ENCODE measurements at places on chromosomes 2 and 18.

- DNase-seq = no peak
Observed at GRCh38 chr2:144505245-144505831, 14.6 kb downstream of the ZEB2 start.

GRCh38 chr2:18435426-18436037 lies 124.9 kb downstream of the RDH14 start:
- DNase-seq = no peak

DNA sequence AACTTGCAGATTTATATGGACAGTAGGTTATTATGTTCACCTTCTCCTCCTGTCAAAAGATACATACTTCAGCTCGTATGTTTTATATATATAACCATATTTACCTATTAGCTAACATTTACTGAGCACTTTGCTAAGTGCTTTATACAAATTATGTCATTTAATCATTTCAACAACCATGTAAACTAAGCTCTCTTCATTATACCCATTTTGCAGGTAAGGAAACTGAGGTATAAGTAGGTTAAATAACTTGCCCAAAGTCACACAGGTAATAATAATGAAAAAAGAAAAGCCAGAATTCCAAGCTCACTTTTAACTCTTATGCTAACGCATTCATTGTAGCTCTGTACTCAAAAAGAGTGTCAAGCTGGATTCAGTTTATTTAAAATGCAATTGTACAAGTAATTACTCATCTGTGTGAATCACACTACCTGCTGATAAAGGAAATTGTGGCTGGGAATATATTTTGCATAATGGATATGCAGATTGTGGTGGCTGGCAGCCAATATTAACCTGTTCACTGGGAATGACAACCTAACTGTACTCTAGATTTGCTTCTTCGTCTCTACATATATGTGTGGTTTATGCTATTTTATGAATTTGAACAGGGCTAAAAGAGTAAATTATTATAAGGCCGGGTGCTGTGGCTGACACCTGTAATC lies 20.6 kb downstream of the SLC16A14 start:
- DNase-seq = no peak

GRCh38 chr2:158750458-158751125 lies 44.5 kb upstream of the DAPL1 start:
- DNase-seq = no peak

GRCh38 chr18:69617888-69618287 lies 217.2 kb downstream of the DOK6 start:
- no peak for DNase-seq

DNA sequence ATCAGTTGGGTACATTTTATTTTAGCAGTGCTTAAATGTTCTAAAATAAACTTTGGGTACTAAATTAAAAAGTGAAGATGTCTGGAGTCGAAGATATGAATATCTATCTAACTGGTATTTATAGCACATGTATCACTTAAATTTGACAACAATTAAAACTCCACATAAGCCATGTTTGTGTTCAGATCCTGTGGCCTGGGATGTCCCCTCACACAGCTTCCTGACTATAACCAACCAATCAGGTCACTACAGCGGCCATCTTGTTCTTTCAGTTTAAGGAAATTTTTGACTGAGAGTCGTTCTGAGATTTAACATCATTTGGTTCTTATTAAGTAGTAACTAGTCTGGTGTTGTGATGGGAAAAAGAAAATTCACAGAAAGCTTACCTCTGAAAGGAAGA lies 170.7 kb upstream of the NRP2 start:
- no peak for DNase-seq

- no peak for DNase-seq
Observed at GRCh38 chr2:24050041-24050979, 769 bp downstream of the FKBP1B start.

All from activated T-cell treated with anti-CD3 and anti-CD28 coated beads for 24 hours (primary cell).